ENCODE measurements at places on chromosomes 2 and 18.
A peak's percentile ranks its signal among the peaks of the same experiment; 100 is the strongest.

DNA sequence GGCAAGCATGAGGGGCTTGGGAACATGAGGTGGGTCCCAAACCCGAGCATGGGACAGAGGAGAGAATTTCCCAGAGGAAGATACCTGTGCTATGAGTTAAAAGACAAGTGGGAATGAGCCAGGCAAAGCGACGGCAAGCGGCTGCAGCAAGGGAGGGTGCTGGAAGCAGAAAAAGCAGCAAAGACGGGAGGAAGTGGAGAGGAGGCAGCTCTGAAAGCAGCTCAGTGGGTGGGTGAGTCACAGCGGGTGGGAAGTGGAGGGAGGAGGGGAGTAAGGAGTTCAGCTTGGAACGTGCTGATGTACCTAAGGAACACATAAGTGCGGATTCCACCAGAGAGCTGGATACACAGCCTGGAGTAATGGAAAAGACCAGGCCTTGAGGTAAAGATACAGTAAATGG lies 41.4 kb downstream of the THUMPD2 start:
- DNase-seq, result no peak

GRCh38 chr2:181526014-181526413 lies 68.8 kb downstream of the ITGA4 start:
- no peak for DNase-seq

GRCh38 chr2:181955010-181955409 lies 30.6 kb upstream of the PPP1R1C start:
- no peak for DNase-seq

GRCh38 chr2:1656326-1656960 lies 87.9 kb downstream of the PXDN start:
- no peak for DNase-seq

DNA sequence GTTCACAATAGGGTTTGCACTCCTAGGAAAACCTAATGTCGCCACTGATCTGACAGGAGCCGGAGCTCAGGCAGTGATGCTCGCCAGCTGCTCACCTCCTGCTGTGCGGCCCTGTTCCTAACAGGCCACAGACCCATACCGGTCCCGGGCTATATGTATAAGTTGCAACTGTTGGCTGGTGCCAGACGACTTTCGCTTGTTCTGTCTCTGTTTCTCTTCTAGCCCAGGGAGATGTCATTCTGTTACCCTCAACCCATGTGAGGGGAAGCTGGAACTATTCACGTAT lies 170.3 kb downstream of the BCL2 start:
- no peak for DNase-seq

DNA sequence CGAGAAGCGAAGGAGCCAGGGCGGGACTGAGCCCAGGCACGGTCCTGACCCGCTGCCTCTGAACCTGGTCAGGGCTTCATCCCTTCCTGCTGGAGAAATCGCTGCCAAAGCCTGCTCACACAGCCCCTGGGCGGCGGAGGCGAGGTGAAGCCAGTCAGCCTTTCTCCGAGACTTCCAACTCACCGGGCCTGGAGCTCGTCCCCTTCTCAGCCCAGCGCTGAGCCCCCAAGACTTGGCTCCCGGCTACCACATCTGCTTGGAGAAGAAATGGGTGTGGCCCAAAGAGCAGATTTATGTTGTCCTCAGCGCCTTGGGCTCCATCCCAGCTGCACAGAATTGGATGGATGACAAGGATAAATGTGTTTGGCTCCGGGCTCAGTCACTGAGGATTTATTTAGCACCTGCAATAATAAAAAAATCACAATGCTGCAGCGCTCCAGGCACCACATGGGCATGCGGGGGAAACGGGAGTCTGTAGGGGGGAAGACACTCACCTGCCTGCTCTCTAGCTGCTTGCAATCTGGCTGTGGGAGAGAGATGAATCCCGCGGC lies 64.9 kb downstream of the ACTR2 start:
- no peak for DNase-seq

DNA sequence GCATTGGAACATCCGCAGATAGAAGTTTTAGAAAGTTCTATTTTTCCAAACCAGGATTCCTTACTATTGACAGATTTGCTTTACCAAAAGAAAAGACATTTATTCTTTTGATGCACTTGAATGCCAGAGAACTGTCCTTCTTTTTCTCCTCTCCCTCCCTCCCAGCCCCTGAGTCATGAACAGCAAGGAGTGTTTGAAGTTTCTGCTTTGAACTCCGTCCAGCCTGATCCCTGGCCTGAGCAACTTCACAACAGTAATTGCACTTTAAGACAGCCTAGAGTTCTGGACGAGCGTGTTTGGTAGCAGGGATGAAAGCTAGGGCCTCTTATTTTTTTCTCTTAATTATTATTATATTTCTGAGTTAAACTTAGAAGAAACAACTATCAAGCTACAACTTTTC lies 33.6 kb downstream of the APCDD1 start:
- DNase-seq, result no peak

- no peak for DNase-seq
Measured at GRCh38 chr18:36130039-36130831, 536 bp downstream of the ELP2 start.

DNA sequence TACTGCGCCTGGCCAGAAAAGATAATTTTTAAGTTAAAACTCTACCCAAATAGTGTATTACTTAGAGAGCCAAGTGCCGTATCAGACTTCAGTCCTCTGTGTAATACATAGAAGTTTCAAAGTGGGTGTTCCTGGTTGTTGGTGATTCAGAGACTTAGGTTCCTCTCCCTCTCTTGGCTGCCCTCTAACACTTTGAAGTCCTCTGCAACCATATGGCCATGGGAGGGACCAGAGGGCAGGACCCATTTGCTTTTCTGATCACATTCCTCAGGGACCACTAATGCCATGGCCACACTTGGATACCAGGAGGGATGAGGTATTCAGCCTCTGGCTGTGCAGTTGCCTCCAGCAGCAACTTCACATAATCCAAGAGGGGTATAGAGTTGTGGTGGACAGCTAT lies 131.5 kb downstream of the CAPN13 start:
- DNase-seq, result no peak

DNA sequence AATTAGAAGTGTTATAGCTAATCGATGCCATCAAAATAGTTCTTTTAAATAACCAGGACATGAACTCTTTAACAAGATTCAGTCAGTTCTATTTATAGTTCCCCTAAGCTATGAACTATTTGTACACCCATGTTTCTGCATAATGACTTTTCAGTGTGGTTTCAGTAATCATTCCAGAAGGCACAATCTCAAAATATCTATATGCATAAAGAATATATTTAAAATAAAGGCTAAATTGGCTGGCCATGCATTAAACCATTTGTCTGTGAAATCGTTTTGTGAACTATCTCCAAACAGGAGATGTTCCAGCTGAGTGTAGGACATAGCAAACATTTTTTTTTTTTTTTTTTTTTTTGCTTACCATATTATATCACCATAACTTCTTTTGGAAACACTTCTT lies 719.3 kb downstream of the PLCL1 start:
- DNase-seq, result no peak

DNA sequence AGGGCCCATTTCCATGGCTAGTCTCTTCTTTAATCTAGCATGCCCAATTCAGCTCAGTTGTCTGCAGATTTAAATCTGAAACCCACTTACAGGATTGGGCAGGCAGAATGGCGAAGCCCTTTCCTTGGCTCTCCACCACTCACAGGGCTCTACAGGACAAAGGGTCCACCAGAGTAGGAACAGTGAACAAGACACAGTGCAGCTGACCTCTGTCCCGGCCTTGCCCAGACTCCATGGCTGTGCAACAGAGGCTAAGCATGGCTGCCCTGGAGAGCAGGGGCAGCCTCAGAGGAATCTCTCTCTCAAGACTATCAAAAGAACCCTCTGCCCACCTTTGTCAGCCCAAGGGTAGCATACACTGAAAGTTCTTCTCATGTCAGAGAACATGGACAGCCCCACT lies 9.7 kb upstream of the ATP6V1B1 start:
- no peak for DNase-seq

DNA sequence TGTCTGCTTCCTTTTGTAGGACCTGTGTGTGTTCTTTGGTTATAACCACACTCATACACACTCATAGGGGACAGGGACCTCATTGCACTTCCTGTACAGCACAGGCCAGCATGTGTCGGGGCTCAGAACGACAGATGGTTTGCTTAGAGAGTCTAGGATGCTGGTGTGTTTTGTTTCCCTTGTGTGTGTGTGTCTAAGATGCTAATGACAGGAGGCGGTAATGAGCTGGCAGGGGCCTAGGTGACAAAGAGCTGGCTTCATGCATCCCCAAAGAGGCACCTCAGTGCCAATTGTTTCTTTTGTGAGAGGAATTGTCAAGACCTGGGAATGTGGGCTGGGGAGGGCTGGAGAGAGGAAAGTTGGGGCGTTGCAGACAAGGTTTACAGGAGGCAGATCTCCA lies 66.6 kb downstream of the CELF4 start:
- no peak for DNase-seq

DNA sequence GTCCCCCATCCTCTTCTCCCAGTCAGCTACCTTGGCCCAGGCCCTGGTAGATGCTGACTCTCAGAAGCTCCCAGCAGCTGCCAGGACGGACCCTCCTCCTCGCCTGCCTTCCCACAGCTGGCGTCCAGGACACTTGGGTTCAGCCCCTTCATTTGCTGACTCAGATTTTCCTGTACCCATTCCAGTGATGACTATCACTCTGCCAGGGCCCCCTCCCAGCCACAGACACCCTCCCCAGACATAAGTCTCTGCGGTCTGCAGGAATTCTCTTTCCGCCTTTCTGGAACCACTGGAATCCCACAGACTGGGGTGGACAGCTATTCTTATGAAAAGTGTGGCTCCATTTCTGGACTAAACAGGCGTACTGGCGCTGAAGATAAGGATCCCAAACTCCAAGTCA lies 260.3 kb upstream of the EPAS1 start:
- no peak for DNase-seq

GRCh38 chr2:241381872-241382271 lies 25.8 kb downstream of the FARP2 start:
- DNase-seq, result no peak

DNA sequence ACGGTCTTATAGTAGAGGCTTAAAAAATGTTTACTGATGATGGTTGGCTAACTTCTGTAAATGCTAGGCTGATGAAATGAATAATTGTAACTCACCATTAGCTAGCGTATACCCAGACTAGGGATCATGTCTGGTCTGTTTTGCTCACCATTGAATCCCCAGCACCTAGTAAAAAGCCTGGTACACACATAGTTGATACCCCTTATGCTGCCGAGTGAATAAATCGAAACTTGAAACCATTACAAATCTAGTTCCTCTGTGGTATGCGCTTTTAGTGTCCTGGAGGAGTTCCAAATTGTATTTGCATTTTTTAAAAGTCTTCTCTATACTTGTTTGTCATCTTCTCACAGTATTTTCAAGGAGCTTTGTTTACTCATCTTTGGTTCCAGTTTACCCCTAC lies 1.3 kb downstream of the TAF1B start:
- no peak for DNase-seq

GRCh38 chr2:172710584-172711047 lies 25.0 kb upstream of the RAPGEF4 start:
- DNase-seq, result peak; percentile 37

DNA sequence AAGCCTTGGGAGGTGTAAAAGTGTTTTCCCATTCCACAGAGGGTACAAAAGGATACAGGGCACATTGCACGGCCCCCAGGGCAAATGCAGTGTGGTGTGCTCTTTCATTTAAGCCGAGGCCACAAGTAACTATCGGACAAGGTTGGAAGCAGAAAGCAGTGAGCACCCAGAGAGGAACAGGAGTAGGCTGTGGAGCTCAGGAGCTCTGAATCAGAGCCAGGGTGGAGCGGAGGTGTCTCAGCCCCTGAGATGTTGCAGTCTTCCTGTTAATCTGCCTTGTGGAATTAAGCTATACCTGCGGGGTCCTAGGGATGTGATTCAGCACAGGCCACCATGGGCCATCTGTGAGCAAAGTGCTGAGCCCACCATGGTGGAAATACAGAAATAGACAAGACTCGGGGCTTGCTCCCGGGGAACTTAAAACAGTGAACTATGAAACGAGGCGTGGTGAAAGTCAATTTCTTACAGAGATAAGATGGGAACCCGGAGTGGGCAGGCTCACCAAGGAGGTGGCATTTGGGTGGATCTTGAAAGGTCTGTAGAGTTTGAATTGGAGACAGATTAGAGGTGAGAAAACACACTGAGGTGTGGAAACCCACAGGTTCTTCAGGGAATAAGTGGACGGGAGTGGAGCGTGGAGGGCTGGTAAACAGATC lies 44.0 kb downstream of the ASAP2 start:
- no peak for DNase-seq

DNA sequence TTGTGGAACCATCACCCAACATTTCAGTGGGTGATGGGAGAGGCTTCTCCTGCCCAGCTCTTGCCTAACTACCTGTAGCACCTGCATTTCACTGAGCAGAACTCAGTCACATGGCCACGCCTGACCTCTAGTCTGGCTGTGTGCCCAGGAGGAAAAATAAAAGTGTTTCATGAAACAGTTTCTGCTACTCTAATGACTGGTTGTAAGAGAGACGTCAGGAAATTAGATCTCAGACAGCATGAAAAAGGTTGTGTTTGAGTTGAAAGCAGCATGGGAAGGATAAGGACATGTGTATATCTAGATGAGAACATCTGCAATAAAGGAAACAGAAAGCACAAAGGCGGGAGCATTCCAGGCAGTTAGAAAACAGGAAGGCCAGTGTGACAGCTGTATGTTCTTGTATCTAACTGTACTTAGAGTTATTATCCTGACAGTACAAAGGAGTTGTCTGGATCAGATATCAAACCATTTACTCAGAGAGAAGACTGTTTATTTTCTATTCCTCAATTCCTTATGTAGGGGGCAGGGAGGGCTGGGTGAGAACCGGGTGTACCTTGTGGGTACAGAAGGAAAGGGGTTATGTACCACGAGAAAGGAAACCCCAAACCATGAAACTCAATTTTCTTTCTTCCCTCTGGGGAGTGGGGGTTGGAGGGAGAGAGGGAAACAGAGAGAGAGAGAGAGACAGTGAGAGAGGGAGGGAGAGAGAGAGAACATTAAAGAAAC lies 307.4 kb upstream of the VWC2L start:
- DNase-seq, result no peak

- DNase-seq, result no peak
Measured at GRCh38 chr2:235171550-235172031, 219.8 kb downstream of the SH3BP4 start.

GRCh38 chr2:240021488-240022104 lies 3.5 kb downstream of the NDUFA10 start:
- peak; percentile 47 for DNase-seq

DNA sequence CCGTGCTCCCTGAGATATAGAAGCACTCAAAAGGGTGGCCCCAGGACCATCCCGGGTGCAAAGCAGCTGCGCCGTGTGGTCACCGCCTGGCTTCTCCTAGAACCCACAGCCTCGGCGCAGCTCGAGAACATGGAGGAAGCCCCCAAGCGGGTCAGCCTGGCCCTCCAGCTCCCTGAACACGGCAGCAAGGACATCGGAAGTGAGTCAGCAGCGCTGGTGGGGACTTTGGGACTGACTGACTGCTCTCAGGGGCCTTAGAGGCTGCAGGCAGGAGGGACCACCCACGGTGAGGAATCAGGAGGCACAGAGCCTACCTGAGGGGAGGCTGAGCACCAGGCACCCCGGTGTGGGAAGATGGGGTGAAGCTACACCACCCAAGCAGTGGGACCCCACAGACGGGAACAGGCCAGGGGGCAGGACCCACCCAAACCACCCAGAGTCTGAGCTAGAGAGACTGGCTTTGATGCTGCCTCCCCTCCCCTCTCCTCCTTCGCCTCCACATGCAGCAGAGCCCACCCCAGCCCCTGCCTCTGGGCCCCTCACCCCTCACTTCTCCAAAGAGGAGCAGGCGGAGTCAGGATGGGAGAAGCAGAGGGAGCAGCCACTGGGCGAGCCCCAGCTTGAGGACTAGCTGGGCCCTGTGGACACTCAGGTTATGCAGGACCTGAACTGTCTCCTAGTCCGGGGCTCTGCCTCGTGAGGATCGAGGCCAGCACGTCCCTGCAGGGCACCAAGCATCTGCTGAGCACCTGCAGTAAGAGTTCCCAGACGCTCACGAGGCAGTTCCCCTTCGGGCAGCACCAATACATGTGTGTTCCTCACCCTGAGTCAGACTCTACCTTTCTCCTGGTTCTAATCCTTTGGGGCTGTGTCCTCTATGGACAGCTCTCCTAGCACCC lies 28.7 kb downstream of the MTERF4 start:
- DNase-seq, result no peak

Data from activated CD4-positive, alpha-beta T cell treated with anti-CD3 and anti-CD28 coated beads for 4 hours (primary cell).